RWPE2 (cell line): ENCODE measurements at places on chromosomes 2 and 18.
A peak's percentile ranks its signal among the peaks of the same experiment; 100 is the strongest.

DNA sequence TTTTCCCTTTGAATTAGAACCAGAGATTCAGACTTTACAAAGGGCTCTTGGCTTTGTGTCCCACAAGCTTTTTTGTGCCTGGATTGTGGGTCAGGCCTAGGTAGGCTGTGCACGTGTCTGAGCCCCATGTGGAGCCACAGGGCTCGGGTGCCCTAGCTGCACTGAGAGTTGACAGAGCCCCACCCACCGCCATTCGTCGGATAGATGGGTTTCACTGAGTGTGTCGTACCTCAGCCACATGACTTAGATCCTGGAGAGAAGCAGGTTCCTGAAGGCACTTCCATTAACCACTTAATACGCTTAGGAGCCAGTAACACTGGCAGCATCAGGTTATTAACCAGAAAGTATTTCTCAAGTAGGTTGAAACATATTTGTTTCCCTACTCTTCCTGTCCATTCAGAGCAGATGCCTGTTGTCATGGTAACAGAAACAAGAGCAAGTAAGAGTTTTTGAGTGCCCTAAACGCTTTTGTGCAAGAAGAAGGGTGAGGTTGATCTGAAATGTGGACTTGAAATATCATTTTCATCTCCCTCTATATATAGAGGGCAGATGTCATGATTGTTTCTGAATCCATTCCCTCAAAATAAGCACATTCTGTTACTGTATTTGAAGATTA is 30.0 kb downstream of the ADCYAP1 start:
- no peaks in the 10 kb centered on the region for H3K27me3 ChIP-seq
- H3K36me3 ChIP-seq, result no peaks in the 10 kb centered on the region
- peaks cover 8% of the 10 kb centered on the region for H3K4me1 ChIP-seq
- H3K27ac ChIP-seq, result no peak overlapping the region

DNA sequence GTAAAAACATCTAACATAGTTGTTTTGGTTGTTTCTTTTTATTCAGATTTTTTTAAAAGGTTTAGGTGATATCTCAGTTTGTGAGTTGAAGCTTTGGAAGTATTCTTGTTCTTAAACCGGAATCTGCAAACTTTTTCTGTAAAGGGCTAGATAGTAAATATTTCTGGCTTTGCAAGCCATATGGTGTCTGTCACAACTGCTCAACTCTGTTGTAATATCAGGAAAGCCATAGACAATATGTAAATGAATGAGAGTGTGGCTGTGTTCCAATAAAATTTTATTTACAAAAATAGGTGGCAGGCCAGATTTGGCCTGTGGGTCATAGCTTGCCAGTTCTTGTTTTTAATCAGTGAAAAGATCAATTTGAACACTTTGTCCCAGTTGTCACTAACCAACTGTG is 134.1 kb downstream of the CNTNAP5 start:
- DNase-seq, result no peak

- no peak overlapping the region for H3K27ac ChIP-seq
- DNase-seq, result no peak
- H3K27me3 ChIP-seq, result no peaks in the 10 kb centered on the region
- H3K36me3 ChIP-seq, result no peaks in the 10 kb centered on the region
Measured at GRCh38 chr2:30422444-30423040, 24.5 kb upstream of the LCLAT1 start.

- H3K4me1 ChIP-seq, result no peaks in the 10 kb centered on the region
- peaks cover 4% of the 10 kb centered on the region for H3K27me3 ChIP-seq
- no peak for DNase-seq
Measured at GRCh38 chr2:154480521-154480920, 218.0 kb upstream of the KCNJ3 start.

- no peak overlapping the region for H3K4me3 ChIP-seq
- no peak overlapping the region for H3K27ac ChIP-seq
- peaks cover 5% of the 10 kb centered on the region for H3K4me1 ChIP-seq
Measured at GRCh38 chr2:139031722-139032121, 251.5 kb upstream of the NXPH2 start.

DNA sequence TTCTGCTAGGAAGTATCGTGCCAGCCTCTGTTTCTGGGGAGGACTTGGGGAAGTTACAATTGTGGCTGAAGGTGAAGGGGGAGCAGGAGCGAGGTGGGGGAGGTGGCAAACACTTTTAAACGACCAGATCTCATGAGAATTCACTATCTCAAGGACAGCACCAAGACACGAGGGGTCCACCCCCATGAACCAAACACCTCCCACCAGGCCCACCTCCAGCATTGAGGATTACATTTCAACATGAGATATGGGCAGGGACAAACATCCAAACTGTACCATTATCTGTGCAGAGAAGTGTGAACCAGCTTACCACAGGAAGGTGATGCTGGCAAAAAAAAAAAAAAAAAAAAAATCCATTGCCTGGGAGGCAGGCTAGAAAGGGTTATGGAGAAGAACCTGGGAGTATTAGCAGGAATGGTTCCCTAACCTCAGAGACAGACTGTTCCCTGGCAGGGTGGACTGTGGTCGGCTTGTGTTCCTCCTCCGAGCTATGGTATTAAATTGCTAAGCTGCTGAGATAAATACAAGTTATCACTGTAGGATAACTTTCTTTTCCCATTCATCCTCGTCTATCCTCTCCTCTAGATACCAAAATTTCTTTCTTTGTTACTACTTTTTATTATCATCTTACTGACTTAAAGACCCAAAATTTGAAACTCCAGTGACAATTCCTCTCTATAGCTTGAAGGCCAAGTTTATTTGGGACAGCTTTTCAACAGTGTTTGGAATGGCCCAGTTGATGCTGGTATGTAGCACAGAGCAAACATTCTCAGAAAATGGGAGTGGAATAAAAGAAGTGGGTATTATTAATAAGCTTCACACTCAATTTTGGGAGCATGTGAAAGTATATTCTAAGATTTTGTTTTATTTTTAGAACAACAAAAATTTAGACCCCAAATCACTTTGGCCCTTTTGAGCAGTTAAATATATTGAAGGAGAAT is 73.7 kb upstream of the MAP3K20 start:
- H3K4me1 ChIP-seq, result peaks cover 25% of the 10 kb centered on the region
- H3K4me3 ChIP-seq, result no peak overlapping the region
- H3K27me3 ChIP-seq, result no peaks in the 10 kb centered on the region
- no peaks in the 10 kb centered on the region for H3K36me3 ChIP-seq
- H3K27ac ChIP-seq, result no peak overlapping the region

DNA sequence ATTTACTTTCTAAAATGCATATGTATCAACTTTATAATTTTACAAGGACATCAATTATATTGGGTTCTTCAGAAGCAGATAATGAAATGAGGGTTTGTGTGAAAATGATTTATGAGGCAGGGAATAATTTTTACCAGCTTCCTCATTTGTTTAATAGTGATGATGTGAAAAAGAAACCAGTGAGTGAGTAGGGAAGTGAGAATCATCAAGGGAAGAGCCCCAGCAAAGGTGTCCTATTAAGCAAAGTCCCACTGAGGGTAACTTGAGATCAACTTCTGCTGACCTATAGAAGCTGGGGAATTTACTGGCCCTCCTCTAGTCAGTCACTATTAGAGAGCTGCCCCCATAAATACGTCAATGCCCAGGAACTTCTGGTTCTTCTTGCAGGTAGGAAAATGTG is 266.8 kb upstream of the LYPD1 start:
- no peaks in the 10 kb centered on the region for H3K36me3 ChIP-seq
- peaks cover 1% of the 10 kb centered on the region for H3K27me3 ChIP-seq
- no peaks in the 10 kb centered on the region for H3K4me1 ChIP-seq
- no peak overlapping the region for H3K27ac ChIP-seq
- no peak for DNase-seq

DNA sequence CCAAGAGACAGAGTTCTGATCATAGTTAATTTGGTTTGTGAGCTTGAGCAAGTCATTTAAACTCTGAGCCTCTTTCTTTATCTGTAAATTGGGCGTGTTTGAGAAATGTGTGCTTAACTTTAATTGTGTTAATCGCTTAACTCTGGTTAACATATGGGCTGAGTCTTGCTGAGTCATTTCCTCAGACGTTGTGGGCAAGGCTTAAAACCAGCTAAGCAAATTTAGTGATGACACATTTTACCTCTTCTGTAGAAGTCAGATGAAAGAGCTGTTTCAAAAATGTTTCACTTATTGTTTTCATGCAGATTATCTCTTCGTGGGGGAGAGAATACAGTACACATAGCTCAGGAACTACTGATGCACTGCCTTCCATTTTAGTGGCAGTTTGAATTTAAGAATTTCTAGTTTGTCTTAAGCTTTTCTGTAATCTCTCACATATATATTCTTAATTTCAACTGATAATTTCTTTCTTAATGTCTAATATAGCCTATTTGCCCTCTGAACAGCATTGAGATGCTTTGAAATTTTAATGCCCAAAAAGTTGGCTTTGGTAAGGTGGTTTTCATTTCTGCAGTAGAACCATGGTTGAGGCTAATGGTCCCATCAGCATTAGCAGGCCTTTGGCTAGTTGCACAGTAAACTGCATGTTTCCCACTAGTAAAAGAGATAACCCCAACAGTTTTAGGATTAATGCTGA is 34.9 kb downstream of the RAB10 start:
- H3K4me1 ChIP-seq, result peaks cover 40% of the 10 kb centered on the region
- H3K36me3 ChIP-seq, result peaks cover 30% of the 10 kb centered on the region
- no peak overlapping the region for H3K4me3 ChIP-seq
- H3K27ac ChIP-seq, result peak overlapping the region; percentile 74

- no peaks in the 10 kb centered on the region for H3K4me1 ChIP-seq
- no peaks in the 10 kb centered on the region for H3K27me3 ChIP-seq
- DNase-seq, result no peak
Measured at GRCh38 chr2:179606141-179606540, 255.3 kb downstream of the ZNF385B start.

DNA sequence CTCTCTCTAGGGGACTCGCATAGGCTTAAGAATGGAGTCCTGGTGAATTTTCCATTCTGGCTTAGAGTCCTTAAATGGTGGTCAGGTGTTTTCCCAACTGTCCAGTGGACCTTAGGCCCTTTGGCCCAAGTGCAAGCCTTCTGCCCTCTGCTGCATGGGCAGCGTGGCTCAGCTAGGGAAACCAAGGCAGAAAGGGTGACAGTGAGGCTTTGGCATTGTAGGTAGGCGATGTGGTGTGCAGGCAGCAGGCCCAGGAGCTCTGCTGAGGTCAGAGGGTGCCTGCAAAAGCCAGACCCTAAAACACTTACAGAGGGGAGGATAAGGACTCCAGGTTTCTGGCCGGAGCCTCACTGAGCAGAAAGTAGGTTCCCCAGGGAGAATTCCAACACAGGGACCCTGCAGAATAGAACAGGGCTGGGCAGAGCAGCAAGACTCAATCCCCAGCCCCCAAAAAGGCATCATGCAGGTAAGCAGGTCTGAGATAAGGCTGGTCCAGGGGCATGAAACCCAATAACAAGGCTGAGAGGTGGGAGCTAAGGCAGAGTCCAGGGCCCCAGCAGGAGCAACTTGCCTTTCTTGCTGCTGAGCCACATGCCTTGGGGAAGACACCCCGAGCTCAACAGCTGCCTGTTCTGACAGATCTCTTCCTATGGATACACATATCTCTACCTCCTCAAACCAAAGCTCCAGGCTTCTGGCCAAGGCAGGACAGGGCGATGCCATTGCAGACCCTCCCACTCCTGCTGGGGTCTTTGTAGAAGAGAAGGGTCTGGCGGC is 199.7 kb downstream of the TNS1 start:
- H3K27ac ChIP-seq, result no peak overlapping the region
- no peaks in the 10 kb centered on the region for H3K27me3 ChIP-seq

DNA sequence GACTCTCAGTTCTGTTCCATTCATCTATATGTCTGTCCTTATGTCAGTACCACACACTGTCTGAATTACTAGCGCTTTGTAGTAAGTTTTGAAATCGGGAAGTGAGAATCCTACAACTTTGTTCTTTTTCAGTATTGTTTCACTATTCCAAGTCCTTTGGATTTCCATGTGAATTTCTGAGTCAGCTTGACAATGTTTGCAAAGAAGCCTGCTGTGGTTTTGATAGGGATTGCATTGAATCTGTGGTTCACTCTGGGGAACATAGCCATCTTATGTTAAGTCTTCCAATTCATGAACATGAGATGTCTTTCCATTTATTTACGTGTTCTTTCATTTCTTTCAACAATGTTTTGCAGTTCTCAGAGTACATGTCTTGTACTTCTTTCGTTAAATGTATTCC is 15.0 kb downstream of the SLC3A1 start:
- peaks cover 16% of the 10 kb centered on the region for H3K4me1 ChIP-seq
- no peaks in the 10 kb centered on the region for H3K27me3 ChIP-seq
- H3K27ac ChIP-seq, result peak overlapping the region; percentile 87
- DNase-seq, result no peak
- H3K4me3 ChIP-seq, result no peak overlapping the region

- no peak for DNase-seq
- no peak overlapping the region for H3K4me3 ChIP-seq
- H3K27ac ChIP-seq, result no peak overlapping the region
- no peaks in the 10 kb centered on the region for H3K27me3 ChIP-seq
- H3K36me3 ChIP-seq, result no peaks in the 10 kb centered on the region
Measured at GRCh38 chr18:37006742-37007141, 177.8 kb downstream of the KIAA1328 start.

GRCh38 chr2:64362562-64363026 is 91.4 kb upstream of the LGALSL start:
- H3K36me3 ChIP-seq, result no peaks in the 10 kb centered on the region
- peaks cover 29% of the 10 kb centered on the region for H3K4me1 ChIP-seq
- H3K27me3 ChIP-seq, result no peaks in the 10 kb centered on the region
- H3K4me3 ChIP-seq, result no peak overlapping the region
- peak; percentile 93 for DNase-seq

DNA sequence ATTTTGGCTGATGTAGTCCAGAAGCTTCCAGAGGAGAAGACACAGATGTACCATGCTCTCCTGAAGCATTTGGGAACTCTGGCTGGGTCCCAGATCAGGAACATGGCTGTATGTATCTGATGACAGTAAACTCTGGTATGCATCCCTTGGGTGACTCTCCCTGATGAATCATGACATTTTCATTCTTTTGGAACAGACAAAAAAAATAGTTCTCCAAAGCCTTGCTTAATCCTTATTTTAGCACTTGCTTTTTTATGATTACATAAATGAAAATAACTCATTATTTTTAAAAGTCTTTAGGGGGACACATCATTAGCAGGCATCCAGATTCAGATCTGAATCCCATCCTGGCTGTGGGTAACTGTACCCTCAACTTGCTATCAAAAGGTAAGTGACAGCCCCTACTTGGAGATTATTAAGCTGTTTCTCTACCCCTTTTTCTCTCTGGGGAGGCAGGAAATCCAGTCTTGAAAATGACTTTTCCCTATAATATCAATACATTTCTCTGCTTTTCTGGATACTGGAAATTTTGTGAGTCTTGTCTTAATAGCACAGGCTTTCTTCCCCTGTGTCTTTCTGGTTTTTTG is 23.3 kb downstream of the AOX1 start:
- H3K36me3 ChIP-seq, result no peaks in the 10 kb centered on the region
- H3K4me3 ChIP-seq, result no peak overlapping the region
- H3K27ac ChIP-seq, result peak overlapping the region; percentile 91
- no peaks in the 10 kb centered on the region for H3K27me3 ChIP-seq
- DNase-seq, result no peak

- peak overlapping the region; percentile 60 for H3K4me3 ChIP-seq
- H3K27me3 ChIP-seq, result no peaks in the 10 kb centered on the region
- H3K27ac ChIP-seq, result peak overlapping the region; percentile 66
- H3K36me3 ChIP-seq, result no peaks in the 10 kb centered on the region
- DNase-seq, result no peak
Measured at GRCh38 chr18:36298126-36298741, 721 bp downstream of the FHOD3 start.

- no peaks in the 10 kb centered on the region for H3K4me1 ChIP-seq
- no peak overlapping the region for H3K27ac ChIP-seq
- no peaks in the 10 kb centered on the region for H3K36me3 ChIP-seq
- H3K4me3 ChIP-seq, result no peak overlapping the region
- H3K27me3 ChIP-seq, result no peaks in the 10 kb centered on the region
Measured at GRCh38 chr18:61308795-61309393, 24.3 kb upstream of the CDH20 start.

- no peak overlapping the region for H3K27ac ChIP-seq
- H3K27me3 ChIP-seq, result no peaks in the 10 kb centered on the region
- H3K4me3 ChIP-seq, result no peak overlapping the region
- H3K36me3 ChIP-seq, result no peaks in the 10 kb centered on the region
Measured at GRCh38 chr2:241868661-241869081, 858 bp upstream of the RTP5 start.
